ENCODE measurements at places on chromosomes 1 and 21.

DNA sequence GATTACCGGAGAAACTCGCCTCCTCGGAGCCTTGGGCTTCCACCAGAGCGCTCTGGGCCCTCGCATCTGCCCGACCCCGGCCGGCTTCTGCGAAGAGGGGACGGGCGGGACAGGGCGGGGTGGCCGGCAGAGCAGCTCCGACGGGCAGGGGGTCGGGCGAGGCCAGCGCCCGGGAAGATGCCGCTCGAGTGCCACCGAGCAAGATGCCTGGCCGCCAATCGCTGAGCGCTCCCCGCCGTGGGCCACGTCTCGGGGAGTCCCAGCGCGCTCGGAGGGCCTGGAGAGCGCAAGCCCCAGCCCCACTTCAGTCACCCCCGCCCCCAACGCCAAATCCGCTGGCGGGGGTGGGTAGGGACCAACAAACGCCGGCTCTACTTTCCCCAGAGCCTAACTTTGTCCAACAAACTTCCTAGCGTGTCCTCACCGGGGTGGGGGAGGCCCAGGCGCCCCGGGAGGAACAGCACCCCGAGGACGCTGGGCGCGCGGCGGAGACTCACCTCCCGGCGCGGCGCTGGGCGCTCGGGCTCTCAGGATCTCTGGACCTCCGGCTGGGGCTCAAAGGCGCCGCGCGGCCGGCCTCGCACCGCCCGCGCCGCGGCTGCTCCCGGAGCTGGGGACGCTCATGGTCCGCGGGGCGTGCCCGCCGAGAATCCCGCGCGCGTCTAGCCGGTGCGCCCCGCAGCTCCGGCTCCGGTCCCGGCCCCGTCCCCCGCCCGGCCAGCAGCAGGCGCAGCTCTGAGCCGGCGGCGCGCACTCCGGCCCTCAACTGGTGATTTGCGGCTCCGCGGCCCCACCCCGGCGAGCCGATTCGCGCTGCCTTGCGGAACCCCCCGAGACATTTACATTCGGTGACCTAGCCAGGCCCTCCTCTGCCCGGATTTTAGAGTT lies at the start of gene BCAR3:
Gene BCAR3 (minus strand): TSS at position 737 of the 888 bp plus-strand sequence. CDS start 6,907 bp downstream, outside the sequence.
- no peak for DNase-seq

GRCh38 chr21:46675595-46676280 lies 40.3 kb downstream of the PRMT2 start:
- DNase-seq, result no peak

- DNase-seq, result no peak
These were observed 94.0 kb upstream of the KCND3 start for GRCh38 chr1:112083487-112083886.

GRCh38 chr1:202227053-202227672 lies 33.6 kb downstream of the LGR6 start:
- DNase-seq, result no peak

DNA sequence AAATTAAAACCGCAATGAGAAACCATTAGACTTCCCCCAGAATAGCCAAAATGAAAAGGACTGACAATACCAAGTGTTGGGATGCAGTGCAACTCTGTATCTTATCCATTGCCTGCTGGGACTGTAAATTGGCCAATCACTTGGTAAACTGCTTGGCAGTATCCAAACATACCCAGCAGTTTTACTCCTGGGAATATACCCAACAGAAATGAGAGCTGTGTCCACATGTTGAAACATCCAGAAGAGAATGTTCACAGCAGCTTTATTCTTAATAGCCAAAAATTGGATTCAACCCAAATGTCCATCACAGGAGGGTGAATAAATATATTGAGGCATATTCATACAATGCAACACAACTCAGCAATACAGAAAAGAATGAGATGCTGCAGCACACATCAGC lies 13.7 kb upstream of the FAM20B start:
- no peak for DNase-seq

- no peak for DNase-seq
These were observed 3.6 kb downstream of the CELF3 start for GRCh38 chr1:151713044-151713443.

DNA sequence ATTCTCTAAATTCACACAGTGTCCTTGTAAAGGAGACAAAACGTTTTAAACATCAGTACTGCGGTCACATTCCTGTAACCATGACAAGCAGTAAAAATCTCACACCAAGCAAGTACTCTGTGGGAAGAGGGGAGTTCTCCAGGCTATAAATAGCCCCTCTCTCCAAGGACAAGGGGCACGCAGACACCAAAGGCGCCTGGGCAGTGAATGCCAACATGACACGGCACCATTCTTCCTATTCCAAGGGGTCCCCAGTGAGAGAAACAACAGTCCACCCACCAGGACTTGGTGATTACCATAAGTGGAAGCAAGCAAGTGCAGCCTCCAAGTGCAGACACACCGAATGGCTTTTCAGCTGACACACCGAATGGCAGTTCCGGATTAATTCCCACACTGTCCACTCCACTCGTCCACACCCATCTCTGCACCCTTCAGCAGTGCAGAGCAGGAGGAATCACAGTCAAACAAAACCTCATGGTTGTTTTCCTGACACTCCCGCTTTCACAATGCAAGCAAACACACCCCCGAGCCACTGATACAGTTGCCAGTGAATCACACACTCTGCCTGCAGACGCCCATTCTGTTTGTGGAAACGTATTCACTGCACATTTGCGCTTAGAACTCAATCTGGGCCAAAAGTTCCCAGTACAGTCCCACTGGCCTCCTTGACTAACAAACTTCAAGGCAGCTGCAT lies 1.8 kb downstream of the PTTG1IP start:
- DNase-seq, result peak; percentile 58
